ENCODE measurements at places on chromosomes 7 and 10. TPM values are rescaled to one million over a fixed set of nuclear protein-coding genes. Genes with fewer than 3 reads are reported as not detected.
A peak's percentile ranks its signal among the peaks of the same experiment; 100 is the strongest.

GRCh38 chr7:52920977-52921376 lies 114.5 kb upstream of the POM121L12 start:
- DNase-seq = no peak

- DNase-seq = no peak
These were observed 56.3 kb upstream of the ABCB5 start for GRCh38 chr7:20558963-20559716.

DNA sequence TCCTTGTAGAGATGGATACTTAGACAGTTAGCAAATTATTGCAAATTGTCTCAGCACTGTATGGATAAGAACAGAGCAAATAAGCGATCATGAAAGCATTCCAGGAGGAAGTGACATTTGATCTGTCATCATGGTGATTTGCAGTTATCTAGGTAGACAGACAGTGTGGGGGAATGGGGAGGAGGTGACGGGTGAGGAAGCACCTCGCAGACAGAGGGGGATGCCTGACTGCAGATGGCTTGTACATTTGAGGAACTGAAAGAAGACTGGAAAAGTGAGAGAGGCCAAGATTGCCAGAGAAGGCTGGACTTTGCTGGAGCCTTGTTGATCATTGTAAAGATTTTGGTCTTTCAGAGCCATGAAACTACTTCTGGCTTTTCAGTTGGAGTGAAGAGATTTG lies 318.2 kb upstream of the CELF2 start:
- DNase-seq = no peak

DNA sequence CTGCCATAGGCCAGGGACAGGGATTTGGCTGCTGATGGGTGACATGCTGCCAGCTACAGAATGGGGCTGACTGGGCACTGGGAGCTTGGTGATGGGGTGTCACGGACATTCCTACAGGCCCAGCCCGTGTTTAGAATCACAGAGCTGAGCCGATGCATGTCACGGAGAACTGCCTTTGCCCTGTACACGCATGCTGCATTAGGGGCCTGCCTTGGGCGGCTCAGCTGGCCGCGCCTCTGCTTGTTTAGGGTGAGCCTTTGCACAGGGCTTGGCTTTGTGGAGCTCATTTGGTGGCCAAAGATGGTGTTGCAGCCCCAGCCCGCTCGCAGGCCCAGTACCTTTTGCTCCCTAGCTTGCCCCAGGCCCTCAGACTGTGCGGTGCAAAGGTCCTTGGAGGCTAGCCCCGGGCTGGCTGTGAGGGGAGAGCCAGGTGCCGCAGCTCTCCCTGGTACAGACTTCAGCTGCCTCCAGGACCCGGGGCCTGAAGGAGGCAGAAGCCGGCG lies 108.4 kb upstream of the BTBD16 start:
- no peak for DNase-seq

DNA sequence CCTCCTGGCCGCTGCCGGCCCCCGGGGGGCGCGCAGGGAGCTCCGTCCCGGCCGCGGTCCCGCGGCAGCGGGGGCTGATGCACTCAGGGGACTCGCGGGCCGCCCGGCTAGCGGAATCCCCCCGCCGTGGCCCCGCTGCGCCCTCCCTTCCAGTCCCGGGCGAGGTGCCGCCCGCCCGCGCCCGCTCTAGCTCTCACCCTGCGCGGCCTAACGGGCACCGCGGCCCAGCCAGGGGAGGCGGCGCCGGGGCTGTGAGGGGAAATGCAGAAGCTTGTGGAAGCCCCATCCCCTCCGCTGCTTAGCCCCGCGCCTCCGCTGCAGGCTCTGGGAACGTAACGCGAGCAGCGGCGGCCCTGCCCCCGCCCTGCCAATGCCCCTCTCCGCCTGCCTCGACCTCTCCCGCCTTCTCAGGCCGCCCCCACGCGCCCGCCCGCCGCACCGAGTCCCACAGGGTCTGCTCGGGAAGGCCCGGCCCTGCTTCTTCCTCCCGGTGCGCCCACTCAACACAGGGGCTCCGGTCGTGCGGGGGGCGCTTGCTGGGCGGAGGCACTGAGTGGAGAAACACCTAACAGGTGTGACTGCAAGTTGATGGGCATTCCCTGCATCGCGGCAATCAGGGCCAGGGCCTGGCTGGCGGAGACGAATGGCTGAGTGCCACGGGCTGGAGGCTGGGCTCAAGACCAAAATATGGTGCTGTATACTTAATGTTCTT lies 384 bp upstream of the TMEM229A start:
- peak; percentile 58 for DNase-seq

DNA sequence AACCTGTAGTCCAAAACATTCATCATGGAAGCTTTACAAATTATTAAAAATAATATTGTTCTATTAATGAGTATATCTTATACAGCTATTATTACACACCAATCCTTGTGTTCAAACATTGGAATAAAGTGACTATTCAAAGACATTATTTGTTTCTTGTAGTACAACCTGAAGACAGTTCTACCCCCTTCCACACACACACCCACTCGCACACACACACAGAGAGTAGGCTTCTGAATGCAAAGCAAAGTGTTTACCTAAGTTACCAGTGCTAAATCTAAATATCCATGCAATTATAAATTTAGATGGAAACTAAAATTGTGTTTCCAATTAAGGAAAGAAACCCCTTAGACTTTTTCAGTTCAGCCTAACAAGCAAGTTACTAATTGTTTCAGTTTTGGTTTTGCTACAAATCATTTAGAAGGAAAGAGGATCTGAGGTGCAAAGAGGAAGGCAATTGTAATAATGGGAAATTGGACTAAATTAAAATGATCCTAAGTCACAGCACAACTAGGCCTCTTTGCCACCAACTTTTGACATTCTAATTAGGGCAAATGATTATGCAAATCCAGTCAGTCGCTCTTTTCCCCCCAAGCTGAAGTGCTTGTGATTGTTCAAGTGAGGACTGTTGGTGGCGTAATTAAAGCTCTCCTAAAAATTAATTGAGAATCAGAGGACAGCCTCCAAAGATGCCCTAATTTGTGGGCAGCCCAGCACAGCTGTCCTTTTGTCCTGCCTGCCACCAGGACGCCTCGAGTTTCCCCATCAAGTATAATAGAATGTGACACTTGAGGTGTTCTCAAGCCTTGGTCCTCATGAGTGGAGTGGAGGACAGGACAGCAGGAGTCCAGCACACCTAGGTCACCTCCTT lies 19.9 kb upstream of the ATOH7 start:
- DNase-seq = no peak

NUTM2A gene
- total RNA-seq = 5.5 TPM

DNA sequence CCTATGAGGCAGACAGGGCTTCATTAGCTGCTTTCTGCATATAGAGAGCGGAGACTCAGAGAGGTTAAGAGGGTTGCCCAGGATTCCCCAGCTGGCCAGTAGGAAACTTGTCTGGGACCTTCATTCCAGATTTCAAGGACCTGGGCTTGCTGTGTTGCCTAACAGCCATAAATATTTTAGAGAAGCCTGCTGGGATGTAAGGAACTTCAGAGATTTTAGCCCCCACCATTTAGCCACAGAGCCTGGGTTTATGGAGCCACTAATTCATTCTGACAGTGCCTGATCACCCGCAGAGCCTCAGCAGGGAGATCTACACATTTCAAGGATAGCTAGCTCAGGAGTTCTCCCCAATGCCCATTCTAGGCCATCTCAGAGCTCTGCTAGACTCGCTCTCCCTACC lies 56.6 kb upstream of the TRUB1 start:
- no peak for DNase-seq

DNA sequence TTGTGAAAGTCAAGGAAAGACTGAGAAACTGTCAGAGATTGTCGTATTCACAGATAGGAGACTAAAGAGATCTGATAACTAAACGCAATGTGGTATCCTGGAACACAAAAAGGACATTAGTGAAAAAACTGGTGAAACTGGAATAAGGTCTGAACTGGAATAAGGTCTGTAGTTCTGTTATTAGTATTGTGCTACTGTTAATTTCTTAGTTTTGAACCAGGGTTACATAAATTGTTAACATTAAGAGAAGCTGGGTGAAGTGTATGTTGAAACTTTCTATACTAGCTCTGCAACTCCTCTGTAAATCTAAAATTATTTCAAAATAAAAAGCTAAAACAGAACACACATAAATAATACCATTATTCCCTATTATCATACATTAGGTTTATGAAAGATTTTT lies 3.4 kb upstream of the NT5C2 start:
- no peak for DNase-seq

DNA sequence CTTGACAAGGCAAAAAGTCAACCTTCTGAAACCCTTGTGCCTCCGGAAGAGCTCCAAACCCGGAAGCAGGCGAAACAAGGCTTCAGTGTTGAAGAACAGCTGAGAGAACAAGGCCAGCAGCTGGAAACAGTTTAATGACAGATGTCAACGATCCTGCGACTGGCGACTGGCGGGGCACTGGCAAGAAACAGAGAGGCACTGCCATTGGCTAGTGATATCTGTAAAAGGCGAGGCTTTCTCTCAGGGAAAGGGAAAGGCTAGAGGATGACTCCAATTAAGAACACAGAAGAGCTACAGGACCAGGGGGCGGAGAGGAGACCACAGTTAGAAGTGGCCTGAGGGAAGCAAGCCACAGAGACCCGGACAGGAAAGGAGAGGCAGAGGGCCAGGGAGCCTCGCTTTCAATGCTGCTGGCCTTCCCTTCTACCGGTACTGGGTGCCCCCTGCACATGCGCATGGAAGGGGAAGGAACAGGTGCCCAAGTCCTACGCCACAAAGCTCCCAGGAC lies 19.4 kb downstream of the ITGB1 start:
- DNase-seq = no peak

DNA sequence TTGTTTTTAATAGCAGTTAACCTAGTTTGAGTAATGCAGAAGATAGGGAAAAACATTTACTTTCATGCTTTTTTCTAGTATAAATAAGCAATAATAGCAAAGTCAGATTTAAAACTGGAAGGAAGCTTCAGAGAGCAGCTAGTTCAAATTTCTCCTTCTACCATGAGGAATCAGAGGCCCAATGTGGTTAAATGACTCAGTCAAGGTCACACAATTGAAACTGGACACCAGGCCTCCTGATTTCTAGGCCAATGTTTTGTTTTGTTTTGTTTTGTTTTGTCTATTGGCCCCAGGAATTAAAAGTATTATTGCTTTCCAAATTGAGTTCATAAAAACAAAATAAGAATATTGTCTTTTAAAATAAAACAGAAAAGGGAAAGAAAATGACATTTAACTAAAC lies 122.3 kb downstream of the TRIL start:
- DNase-seq = no peak
